CD8-positive, alpha-beta memory T cell (primary cell): ENCODE measurements at places on chromosomes 7 and 10. TPM values are rescaled to one million over a fixed set of nuclear protein-coding genes. Genes with fewer than 3 reads are reported as not detected.

- no peak for DNase-seq
- no peak overlapping the region for H3K4me3 ChIP-seq
- H3K36me3 ChIP-seq: no peaks in the 10 kb centered on the region
- no peaks in the 10 kb centered on the region for H3K4me1 ChIP-seq
- no peak overlapping the region for H3K27ac ChIP-seq
- H3K27me3 ChIP-seq: no peaks in the 10 kb centered on the region
Observed at GRCh38 chr10:44326474-44327030, 58.3 kb downstream of the CXCL12 start.

- no peak overlapping the region for H3K4me3 ChIP-seq
- H3K4me1 ChIP-seq: no peaks in the 10 kb centered on the region
- no peaks in the 10 kb centered on the region for H3K27me3 ChIP-seq
Observed at GRCh38 chr7:5349005-5349380, 66.2 kb downstream of the SLC29A4 start.

DNA sequence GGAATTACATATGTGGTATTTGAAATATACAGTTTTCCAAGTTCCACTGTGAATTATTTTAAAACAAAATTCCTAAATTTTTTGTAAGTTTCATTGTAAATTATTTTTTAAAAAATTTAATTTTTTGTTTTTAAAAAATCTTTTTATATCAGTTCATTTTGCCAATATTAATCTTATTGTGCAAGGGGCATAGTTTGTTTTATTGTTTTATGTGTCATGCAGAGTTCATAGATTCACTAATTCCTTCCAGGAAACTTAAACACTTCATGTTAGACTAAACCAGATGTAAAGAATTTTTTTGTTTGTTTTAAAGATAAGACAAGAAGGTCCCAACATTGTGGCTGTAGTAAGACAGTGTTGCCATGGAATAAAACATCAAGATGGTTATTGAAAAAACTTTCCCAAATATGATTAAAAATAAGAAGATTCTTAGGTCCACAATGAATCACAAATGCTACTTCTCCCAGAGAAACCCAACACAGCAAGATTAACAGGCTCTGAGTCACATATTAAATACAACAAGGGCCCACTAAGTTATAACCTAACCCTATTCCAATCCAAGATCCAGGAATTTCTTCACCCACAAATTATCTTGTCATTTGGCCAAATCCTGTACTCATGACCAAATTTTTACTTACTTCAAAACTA is 464.7 kb upstream of the IGFBP3 start:
- H3K27ac ChIP-seq: no peak overlapping the region
- no peak for DNase-seq
- no peaks in the 10 kb centered on the region for H3K27me3 ChIP-seq
- no peaks in the 10 kb centered on the region for H3K36me3 ChIP-seq

The PRPF18 gene
- 28.2 TPM for total RNA-seq

The IPMK gene
- 7.6 TPM for total RNA-seq

The TMEM225B gene
- total RNA-seq: 0.70 TPM

DNA sequence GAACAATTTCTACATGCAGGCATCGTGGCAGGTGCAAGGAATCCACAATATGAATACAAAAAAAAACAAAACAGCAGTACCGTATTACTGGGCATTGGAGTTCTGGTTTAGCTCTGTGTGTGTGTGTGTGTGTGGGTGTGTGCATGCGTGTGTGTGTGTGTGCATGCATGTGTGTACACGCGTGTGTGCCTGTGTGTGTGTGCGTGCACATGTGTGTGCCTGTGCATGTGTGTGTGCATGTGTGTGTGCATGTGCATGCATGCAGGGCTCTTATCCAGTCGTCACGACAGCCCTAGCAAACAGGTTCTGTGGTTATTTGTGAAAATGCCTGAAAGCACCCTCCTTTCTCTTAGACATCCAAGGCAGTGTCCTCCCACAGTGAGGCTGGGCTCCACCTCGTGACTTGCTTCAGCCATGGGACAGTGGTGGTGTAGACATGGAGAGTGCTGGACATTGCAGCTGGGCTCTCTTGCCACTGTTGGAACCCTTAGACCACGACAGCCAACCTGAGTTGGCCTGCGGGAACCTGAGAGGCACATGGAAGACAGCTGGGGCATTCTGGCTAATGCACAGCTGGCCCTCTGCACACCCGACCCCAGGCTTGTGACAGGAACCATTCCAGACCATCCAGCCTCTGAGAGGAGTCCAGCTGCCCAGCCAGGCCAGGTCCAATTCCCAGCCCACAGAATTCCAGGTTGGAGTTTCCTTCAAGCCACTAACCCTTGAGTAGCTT is 173.4 kb upstream of the SHH start:
- no peaks in the 10 kb centered on the region for H3K36me3 ChIP-seq
- no peak overlapping the region for H3K4me3 ChIP-seq
- H3K27ac ChIP-seq: no peak overlapping the region
- peaks cover 3% of the 10 kb centered on the region for H3K27me3 ChIP-seq

The NYAP1 gene
- 0.13 TPM for total RNA-seq

The PLCE1 gene
- not detected for total RNA-seq
